RPMI8226 (cell line): ENCODE measurements at places on chromosomes 6 and 20.

DNA sequence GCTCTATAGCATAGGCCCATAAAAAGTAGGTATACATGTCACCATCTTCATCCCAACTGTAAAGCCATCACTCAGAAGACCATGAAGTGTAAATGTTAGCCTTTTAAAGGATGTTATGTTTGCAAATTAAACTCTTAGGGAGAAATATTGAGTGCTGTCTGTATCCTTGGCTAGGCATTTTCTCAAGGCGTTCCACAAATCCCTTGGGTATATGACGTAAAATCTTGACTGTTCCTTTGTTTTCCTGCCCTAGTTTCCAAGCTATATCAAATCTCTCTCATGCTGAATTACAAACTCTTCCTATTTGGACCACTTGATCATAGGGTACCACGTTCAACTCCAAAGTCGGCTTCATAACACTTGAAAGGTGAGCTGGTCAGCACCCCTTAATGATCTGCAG is 486.2 kb downstream of the HDGFL1 start:
- no peak for DNase-seq

GRCh38 chr6:107443608-107444267 is 15.6 kb downstream of the PDSS2 start:
- DNase-seq = no peak

DNA sequence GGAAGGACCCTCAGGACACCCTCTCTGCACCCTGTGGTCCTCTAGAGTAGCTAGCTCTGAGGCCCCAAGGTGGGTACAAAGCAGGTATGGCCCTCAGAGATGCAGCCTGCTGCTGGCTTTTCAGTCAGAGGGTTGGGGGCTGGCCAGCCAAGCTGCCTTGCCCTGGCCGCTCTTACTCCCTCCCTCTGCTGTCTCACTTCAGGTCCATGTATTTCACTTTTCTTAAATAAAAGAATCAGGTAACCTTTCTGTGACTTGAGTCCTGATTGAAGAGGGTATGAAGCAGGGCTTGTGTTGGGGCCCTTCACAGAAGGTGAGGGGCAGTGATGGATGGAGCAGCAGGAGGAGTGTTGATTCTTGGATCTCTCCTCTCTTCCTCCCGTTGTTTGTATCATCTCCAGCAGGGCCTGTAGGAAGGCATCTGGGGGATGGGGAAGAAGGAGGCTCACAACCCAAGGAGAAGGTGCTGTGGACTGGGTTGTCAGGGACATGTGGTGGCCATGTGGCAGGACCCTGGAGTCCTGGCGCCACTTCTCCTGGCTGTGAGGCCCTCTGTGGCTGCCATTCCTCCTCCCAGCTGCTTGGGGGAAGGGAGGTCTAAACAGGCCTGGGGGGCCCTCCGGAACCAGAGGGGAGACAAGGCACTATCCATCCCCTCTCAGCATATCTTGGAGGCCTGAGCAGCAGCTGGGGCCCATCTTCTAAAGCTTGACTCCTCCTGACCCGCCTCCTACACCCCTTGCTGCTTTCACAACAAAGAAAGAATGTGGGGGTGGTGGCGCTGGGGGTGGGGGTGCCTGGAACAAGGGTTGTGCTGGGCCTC is 1.1 kb upstream of the PTK7 start:
- DNase-seq = no peak

DNA sequence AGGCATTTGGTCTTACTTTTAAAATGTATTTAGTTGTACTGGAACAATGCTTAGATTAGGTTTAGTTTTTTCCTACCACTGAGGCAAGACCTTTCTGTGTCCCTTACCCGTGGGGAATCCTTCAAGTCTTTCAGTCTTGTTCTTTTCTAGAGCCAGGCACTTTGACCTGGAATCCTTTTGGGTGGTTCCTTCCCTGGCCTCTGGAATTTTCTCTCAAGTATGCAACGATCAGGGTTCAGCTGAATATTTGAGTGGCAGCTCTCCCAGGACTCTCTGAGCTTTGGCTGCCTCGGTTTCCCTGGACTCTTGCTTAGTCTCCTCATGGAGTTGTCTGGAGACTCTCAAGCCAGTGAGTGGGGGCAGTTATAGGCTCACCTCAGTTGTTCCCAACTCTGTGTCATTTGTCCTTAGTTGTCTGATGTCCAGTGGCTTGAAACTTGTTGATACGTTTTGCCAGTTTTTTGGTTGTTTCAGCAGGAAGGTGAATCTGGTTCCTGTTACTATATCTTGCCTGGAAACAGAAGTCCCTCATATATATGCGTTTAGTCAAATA is 118.1 kb downstream of the QKI start:
- DNase-seq = no peak

DNA sequence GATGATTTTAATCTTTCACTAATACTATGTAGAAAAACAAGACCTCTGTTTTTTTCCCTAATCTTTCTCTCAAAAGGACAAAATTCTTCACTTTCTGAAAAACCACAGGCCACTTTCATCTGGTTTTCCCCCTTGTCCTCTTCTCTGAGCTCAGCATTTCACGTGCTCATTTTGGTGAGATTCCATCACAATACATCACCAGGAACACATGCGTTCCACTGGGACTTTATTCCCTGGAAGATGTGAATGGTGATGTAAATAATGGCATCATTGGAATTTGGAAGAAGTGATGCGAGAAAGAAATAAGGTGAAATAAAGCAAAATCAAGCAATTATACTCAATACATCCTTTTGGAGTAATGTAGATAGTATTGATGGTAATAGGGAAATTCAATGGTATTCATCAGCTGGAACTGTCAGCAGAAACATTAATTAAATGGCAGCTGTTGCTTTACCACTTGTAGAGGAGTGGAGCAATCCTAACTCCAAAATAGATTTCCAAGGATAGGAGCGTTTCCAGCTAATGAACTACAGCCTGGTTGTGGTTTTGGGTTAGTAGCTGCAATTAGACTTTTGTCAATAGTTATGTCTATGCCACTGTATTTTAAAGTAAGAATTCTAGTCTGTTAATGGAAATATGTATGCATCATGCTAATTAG is 11.5 kb downstream of the FILIP1 start:
- no peak for DNase-seq

GRCh38 chr6:252775-253535 is 39.3 kb upstream of the DUSP22 start:
- peak; percentile 30 for DNase-seq

GRCh38 chr6:161151059-161151645 is 122.7 kb downstream of the AGPAT4 start:
- DNase-seq = no peak

GRCh38 chr20:3071610-3072529 is at the start of gene OXT:
TSS of gene OXT (plus strand) at chr20:3071620. CDS start at chr20:3071656, 36 bp downstream.
- DNase-seq = no peak

DNA sequence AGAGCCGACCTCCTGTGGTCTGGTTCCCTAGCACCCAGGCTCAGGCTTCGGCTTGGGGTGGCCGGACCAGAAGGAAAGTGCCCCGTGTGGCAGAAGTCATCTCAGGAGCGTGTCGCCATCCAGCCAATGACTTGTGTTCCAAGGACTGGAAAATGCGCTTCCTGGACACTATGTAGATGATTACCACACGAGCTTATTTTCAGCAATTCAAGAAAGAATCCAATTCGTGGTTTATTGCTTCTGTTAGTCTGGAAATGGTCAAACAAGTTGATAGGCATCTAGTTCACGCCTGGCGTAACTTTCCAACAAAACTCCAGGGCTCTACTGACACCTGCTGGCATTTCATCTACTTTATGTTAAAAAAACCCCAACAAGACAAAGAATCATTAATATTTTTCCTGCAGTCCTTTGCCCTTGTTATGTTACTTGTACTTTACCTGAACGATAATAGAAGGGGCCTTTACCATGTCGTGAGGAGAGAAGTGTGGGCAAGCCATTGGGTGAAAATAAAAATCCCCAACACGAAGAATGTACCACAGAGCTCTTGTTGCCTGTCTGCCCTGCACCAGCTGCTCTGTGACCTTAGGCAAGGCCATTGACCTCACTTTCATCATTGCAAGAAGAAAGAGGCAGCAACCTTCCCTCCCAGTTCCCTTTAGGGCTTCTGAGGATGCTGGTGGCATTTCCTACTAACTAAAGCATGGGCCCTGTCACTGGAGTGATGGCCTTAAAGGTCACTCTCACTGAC is 154.7 kb upstream of the LAMP5 start:
- DNase-seq = peak; percentile 34

DNA sequence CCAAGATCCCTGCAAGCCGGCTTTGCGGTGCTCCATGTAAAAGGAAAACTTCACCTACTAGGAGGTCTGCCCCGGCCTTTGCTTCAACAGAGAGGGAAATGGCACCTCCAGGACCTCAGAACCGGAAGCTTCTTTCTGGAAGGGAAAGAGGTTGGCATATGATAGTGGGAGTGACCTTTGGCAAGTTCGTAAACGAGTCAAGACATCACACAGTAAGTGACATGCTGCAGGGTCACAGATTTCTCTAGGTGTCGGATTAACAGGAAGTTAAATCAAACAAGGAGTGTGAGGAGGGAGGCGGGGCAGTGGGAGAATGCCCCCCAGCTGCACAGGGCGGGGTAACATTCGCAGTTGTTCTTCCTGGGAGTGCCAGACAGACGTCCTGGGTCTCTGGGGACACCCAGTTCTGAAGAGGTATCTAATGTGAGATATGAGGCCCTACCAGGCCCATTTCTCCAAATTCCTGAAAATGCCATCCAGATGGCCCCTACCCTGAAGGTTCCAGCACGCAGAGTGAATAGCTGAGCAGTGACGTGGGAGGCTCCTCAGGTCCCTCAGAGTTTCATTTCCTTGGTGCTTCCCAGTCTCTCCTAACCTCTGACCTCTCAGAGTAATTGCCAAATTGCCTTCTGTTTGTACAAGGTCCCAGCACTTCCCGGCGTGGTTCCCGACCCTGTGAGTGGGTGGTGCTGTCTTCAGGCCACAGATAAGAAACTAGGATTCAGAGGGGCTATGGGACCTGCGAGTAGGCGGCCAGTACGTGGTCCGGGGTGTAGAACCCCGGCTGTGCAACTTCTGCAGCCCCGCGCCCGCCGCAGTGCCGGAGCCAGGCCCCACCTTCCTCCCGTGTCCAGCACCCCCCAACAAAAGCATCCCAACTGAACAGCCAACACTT is 1.9 kb downstream of the RRBP1 start:
- peak; percentile 22 for DNase-seq

DNA sequence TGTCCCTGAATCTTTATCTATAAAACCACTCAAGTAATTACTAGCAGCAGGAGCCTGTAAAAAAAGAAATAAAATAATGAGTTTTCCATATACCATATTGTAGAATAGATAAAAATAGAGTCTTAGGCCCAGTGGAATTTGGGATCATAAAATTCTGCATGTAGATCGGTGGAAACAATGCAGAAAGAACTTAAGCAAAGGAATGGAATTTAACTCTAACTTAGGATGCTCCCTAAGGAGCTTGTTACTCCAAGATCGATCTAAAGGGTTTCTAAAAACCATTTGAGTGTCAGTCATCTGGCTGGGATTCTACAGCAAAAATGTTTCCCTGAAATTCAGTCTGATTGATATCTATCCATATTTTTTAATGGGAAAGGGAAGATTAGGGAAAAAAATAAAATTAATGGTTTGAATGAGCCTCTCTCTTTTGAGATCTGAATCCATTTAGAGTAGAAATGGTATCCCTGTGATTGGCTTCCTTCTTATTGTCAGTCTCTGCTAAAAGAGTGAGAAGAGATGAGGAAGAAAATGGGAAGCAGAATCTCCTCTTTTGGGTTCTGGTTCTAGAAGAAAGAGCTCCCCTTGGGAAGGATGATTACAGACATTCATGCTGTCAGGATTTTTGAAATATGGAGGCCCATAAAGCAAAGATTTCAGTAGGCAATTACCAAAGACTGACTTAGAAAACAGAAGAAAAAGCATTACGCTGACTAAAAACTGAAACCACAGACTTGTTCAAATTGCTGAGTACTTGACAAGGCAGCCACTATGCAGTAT is 564.3 kb upstream of the MARCKS start:
- no peak for DNase-seq

GRCh38 chr6:13807696-13808095 is 6.7 kb downstream of the MCUR1 start:
- no peak for DNase-seq

- DNase-seq = peak; percentile 57
Measured at GRCh38 chr20:41135187-41135887, 2.0 kb upstream of the PLCG1 start.

DNA sequence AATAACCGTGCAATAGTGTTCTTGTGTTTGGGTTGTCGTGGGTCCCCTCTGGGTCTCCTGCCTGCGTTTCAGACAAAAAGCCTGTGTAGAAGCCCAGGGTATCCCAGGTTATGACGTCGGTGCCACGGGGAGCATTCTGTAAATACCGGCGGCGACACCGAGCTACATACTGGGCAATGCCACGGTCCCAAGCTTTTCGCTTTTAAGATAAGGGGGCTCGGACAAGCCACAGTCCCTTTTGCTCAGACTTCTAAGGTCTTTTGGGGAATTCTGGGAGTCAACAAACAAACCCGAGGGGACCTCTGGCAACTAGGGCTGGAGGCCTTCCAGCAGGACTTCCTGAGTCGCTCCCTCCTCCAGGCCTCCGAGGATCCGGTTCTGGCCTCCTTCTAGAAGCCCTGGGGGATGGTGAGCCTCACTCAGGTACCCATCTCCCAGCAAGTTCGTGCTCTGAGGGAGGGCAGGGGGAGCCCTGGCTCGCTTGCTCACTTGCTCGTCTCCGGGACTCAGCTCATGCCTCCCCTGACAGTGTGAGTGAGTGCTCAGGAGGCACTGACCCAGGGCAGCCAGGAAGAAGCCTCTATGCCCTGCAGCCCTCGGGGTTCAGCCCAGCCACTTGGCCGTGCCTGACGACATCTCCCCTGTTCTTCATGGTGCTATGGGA is 62.4 kb upstream of the MRPS10 start:
- no peak for DNase-seq

DNA sequence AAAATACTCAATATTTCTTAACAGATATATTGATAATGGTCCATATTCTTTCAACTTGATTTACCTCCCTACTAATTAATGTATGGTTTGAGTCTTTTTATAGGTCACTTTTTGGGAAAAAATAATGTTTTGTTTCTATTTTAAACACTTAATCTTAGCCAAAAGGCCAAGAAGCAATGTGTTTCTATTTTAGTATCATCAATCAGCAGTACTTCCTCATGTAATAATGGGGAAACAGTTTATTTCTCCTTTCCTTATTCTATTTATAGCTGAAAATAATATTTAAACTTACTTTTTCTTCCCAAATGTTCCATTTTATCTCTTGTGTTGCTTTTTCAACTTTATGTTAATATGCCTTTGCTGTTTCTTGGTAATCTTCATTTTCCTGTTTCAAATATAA is 295.1 kb downstream of the ALDH8A1 start:
- no peak for DNase-seq

GRCh38 chr20:63518946-63519667 is 1.5 kb upstream of the PPDPF start:
- DNase-seq = no peak

- no peak for DNase-seq
Measured at GRCh38 chr6:162512744-162513143, 214.8 kb downstream of the PRKN start.

- DNase-seq = no peak
Measured at GRCh38 chr6:48670546-48670945, 559.5 kb upstream of the PTCHD4 start.

GRCh38 chr6:118986312-118986711 is 51.4 kb upstream of the MCM9 start:
- no peak for DNase-seq

GRCh38 chr6:89385156-89385667 is 26.9 kb downstream of the RRAGD start:
- peak; percentile 8 for DNase-seq
